Fibroblast of skin of scalp (primary cell): ENCODE measurements at places on chromosomes 2 and 18.
A peak's percentile ranks its signal among the peaks of the same experiment; 100 is the strongest.

DNA sequence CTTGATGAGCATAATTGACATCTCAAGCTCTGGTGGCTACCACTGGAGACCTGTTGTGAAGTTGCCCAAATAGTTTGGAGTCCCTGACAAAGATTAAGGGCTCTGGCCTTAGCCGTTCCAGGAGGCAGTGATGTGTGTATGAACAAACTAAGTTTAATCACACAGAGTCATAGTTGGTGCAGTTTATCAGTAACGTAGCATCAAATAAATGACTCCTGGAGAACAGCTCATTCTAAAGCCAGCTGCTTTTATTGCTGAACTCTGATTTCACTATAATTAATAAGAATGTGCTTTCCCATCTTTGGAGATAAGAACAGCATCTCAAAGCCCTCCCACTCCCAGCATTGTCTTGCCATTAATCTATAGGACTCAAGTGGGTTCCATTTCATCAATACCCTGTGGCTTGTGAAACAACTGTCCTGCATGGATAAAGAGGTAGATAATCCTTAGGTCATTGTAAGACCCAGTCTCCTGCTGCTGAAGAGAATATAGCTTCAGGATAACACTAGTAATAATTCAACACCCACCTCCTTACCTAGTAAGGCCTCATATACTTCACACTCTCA is 211.4 kb upstream of the THUMPD2 start:
- no peak for DNase-seq

DNA sequence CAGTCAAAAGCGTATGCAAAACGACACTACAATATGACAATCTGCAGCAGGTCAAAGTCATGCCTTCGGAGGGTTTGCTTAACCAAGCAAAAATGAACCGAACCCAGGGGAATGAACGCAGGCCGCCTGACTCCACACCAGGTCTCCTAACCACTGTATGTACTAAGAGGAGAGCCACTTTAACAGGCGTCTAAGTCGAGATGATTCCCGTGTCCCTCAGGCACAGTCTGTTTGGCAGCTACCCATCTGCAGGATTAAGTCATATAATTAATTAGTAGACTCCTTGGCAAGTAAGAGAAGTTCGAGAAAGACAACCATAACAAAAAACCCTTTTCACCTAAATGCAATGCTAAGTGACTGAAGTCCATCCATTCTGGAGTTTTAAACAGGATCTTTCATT is 15.2 kb downstream of the CYB5A start:
- DNase-seq = no peak

DNA sequence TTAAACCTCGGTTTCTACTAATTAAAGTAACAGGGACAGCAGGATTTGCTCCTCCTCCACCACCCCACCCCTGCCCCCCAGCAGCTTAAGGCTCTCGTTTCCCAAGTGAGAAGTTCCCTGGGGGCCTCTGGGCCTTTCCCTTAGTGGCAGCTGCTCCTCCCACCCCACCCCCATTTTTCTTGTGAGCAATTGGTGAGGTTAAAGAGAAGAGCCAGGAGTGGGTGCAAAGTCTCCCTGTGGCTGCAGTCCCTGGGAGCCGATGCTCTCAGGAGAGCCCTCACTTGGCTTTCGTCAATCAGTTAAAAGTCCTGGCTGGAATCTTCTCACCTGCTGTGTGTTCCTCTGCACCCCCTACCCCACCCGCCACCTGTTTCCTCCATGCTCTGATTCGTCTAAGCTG is 48.7 kb upstream of the AGAP1 start:
- no peak for DNase-seq

- DNase-seq = no peak
Measured at GRCh38 chr2:36185624-36186023, 170.0 kb upstream of the CRIM1 start.

- peak; percentile 78 for DNase-seq
Measured at GRCh38 chr2:58107803-58108710, 61.5 kb downstream of the VRK2 start.

GRCh38 chr18:28256166-28256565 is 79.2 kb upstream of the CDH2 start:
- peak; percentile 79 for DNase-seq

DNA sequence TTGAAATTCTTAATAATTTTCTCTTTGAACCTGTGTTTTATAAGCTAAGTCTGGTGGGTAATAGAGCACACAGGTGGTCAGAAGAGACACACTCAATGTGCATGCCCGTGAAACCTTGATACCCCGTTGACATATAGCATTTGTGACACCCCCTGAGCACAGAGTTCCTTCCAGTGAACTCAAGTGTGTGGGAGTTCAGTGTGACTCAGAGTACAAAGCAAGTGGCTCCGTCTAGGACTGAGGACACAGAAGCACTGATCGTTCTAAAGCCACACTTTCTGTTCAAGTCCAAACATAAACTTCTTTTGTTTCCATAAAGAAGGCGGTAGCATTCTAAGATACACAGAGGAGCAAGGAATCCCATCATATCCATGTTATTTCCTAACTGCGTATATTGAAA is 523.6 kb downstream of the PID1 start:
- DNase-seq = no peak

DNA sequence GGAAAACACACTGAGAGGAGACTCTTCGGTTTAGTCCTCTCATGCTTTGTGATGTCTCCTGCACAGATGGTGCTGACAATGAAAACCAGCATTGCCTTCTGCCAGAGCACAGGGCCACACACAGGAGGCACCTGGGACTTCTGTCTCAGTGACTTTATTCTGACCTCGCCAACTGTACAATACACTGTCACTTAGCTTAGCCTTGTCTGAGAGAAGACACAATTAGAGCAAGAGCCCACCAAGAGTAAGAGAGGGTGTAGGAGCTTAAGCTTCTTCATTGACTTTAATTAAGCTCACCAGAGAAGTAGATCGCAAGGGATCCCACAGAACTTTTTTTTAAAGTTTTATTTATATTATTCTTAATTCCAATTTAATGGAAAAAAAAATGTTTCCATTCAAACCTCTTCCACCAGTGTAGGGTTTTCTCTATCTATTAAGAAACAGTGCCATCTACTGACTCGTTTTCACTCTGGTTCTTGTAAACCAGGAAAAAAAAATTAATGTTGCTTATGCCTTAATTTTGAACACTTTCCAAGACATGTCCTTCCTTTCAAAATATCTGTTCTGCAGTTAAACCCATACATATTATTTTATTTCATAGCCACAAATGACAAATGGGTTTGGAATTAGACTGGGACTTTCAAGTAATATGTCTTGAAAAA is 42.4 kb upstream of the DDX18 start:
- peak; percentile 33 for DNase-seq

DNA sequence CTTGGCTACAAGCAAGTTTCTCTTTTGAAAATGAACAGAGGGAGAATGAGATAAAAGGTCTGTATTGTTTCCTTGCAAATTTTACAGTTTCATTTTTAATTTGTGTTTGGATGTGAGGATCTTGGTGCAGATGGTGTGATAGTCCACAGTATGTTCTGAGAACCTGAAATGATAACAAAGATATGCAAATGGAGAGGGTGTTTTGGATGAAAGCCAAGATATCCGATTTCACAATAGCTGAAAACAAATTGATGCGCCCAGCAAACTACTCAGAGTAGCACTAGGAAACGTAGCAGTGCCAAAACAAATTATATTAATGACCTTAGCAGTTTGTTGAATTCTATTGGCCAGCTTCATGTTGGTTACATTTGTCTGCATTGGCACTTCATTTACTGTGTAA is 683.5 kb downstream of the TMEM182 start:
- no peak for DNase-seq
